Left forelimb (tissue), 1 donor: ENCODE measurements at places on chromosomes 7 and 10.
A peak's percentile ranks its signal among the peaks of the same experiment; 100 is the strongest.

GRCh38 chr10:129847741-129848483 lies 116.2 kb downstream of the EBF3 start:
- DNase-seq = peak; percentile 28

- DNase-seq = no peak
These were observed 88.6 kb upstream of the PPP1R3A start for GRCh38 chr7:114007386-114007785.

GRCh38 chr7:859359-860030 lies 16.9 kb upstream of the GET4 start:
- DNase-seq = no peak

GRCh38 chr10:71260622-71261325 lies 48.4 kb downstream of the UNC5B start:
- no peak for DNase-seq

GRCh38 chr7:39623732-39624441 lies 515 bp downstream of the RALA start:
- DNase-seq = no peak

GRCh38 chr7:148325208-148325607 lies 265.4 kb upstream of the C7orf33 start:
- no peak for DNase-seq

- peak; percentile 57 for DNase-seq
These were observed 45.4 kb upstream of the GRM3 start for GRCh38 chr7:86598311-86598710.

DNA sequence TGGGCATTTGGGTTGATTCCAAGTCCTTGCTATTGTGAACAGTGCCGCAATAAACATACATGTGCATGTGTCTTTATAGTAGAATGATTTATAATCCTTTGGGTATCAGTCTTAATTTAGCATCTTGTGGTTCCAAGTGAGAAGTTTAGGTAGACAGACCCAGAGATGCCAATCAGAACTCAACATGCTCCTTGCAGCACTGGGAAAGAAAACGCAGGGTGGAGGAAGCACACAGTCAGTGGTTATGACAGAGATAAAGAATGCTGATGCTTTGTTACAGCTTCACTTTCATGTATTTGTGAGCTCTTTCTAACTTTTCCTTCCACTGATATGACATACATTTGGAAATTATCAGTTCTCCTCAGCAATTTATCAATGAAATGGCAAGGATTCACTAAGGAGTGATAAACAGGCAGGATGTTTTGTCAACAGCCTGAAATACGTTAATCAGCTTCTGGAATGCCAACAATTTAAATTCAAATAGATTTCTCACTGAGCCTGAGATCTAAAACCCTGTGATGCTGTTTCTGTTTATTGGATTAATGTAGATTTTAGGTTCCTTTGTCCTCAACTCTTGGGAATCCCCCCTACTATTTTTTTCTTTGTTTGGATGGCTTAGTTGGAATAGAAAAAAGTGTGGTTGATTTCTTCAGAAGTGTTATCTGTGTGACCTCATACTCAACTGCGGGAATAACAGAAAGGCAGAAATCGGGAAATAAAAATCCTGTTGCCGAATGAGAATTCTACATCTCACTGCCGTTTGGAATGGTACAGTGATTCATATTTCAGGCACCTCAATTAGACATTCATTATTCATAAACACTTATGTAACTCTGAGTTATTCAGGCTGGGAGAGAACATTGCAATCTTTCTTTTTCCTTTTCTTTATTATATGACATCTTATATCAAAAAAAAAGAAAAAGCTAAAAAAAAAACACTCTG lies 675.0 kb downstream of the CNTNAP2 start:
- no peak for DNase-seq

- DNase-seq = no peak
These were observed 89.4 kb upstream of the DUSP5 start for GRCh38 chr10:110408203-110408871.

- no peak for DNase-seq
These were observed 231.8 kb downstream of the ADAM12 start for GRCh38 chr10:126156503-126156902.

- no peak for DNase-seq
These were observed 301.6 kb upstream of the HPS1 start for GRCh38 chr10:98748298-98748697.

- no peak for DNase-seq
These were observed 322.6 kb downstream of the GRID1 start for GRCh38 chr10:86044029-86044428.

DNA sequence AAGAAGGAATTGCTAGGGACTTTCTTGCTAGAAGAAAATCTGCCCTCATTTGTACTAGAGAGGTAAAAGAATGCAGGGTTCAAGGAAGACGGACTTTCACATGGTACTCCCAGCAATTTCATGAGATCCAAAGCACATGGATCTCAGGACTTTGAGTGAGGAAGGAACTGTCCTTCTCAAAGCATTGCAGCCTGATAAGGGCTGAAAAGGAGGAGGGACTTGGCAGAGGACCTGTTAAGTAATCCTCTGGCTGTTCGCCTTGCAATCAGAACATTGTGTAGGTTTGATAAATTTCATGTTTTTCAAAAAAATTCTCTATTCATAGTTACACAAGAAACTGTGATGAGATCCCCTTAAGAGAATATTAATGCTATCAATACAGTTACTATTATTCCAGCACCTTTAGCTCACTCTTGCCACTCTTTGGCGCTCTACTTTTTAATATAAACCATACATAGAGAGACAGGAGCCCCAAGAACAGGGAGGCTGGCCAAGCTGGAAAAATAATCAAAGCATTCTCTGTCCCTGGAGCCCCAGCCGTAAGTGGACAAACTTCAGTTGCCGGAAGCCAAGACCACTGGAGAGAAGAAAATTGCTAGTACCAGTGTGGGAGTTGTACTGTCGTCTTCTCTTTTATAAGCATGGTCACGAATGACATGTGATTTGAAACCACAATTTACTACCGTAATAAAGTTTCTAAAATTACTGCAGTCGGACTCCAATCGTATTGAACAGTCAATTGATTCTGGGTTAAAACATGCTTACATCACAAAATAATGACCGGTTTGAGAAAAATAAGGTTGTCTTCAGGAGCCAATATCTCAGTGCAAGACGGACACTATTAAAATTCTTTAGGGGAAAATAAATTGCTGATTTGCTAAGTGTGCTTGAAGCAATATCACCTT lies 424.4 kb downstream of the SDK1 start:
- DNase-seq = no peak

GRCh38 chr7:80830584-80831285 lies 88.1 kb downstream of the SEMA3C start:
- no peak for DNase-seq

DNA sequence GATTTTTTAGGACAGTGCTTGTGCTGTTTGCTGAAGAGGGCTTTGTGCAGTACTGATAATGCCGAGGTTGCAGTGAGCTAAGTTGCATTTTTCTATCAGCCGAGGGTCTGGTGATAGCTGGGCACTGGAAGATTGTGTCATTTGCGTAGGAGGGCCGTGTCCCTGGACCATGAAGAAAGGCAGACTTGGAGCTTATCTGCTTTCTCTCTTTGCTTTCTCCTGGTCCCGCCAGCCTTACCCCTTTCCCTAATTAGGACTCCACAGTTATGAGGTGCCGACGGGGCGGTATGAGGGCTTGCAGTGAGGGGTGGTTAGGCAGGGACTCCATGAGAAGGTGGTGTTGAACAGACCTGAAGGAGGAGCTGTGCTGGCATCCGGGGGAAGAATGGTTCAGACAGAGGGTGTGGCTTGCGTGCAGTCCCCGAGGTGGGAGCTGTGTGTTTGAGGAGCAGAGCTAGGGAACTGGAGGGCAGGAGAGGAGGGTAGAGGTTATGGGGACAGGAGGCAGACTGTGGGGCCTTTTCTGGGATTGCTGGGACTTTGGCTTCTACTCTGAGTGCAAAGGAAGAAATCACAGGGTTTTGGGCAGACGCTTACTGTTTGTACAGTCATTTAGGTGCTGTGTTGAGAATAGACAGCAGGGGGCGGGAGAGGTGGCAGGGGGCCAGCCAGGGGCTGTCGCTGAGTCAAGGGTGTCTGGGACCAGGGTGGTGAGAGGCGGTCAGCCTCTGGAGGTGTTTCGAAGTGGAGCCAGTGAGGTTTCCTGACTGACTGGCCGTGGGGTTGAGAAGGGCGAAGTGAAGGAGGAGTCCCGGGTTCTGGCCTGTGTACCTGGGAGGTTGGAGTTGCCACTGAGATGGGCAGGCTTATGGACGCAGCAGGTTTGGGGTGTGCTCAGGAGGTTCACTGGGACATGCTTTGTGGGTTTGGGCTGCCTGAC lies 43.4 kb downstream of the PRF1 start:
- DNase-seq = peak; percentile 85

DNA sequence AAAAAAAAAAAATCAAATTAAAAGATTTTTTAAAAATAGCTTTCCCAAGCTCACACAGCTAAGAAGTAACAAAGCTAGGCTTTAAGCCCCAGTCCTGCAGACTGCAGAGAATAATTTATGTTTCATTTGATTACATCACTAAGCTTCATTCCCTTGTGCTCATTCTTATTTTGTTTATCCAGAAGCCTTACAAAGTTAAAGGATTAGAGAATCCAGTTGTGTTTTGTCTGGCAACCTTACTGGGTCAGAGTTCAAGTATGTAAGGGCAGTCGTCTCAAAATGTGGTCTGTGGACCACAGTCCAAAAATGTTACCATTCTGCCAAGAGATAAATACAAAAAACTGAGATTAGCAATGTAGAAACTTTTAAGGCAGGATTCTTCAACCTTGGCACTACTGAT lies 32.1 kb upstream of the EZH2 start:
- no peak for DNase-seq

GRCh38 chr10:75398692-75399460 lies 2.7 kb downstream of the ZNF503 start:
- DNase-seq = no peak

GRCh38 chr10:109978481-109978880 lies 29.3 kb upstream of the ADD3 start:
- no peak for DNase-seq

DNA sequence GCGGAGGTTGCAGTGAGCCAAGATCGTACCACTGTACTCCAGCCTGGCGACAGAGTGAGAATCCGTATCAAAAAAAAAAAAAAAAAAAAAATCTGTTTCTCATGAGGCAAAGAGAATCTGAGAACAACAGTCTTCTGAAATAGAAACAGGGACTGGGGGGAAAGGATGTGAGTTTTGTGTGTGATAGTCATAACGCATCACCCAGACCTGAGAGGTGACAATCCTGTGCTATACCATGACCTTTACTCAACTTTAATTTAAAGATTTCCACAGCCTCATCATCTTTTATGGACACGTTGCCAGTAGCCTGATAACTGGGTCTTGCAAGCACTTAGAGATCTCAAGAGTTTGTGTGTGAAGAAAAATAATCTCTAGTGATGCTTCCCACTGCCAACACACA lies 2.3 kb downstream of the ATXN7L1 start:
- no peak for DNase-seq

DNA sequence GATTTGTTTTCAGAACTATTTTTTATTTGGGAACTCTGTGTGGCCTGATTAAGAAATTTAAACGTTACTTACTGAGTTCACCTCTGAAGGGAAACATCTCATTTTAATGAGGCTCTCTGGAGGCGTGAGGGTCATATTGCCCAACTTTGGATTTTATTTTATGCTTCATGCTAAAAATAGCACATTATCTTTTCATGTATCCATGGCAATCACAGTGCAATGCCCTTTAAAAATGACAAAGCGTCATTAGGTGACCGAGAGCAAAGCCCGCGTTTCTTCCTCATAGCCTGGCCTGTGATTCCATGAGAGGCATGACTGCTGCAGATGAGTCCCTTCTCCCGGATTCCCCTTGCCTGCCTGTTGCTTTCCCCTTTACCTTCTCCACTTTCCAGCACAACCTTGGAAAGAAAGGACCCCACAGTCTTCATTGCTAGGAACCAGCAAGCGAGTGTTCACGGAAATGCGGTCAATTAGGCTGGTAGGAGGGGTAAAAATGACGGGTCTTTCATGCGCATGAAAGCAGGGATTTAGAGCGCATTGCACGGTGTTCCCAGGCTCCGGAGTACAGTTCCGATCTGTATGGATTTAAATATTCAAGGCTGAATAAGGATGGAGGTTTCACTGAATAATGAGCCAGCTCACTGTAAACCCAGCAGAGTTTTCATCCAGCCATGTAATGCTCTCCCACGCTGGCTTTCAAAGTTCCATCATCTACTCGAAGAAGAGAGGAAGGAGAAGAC lies 98.2 kb upstream of the PITRM1 start:
- DNase-seq = no peak

GRCh38 chr10:50529660-50530059 lies 94.1 kb downstream of the SGMS1 start:
- DNase-seq = no peak

- no peak for DNase-seq
These were observed 312.8 kb upstream of the ZMIZ1 start for GRCh38 chr10:78755877-78756455.

GRCh38 chr10:25959540-25960232 lies 25.7 kb downstream of the MYO3A start:
- no peak for DNase-seq

GRCh38 chr10:131802156-131802915 lies 98.5 kb upstream of the PPP2R2D start:
- DNase-seq = peak; percentile 11

DNA sequence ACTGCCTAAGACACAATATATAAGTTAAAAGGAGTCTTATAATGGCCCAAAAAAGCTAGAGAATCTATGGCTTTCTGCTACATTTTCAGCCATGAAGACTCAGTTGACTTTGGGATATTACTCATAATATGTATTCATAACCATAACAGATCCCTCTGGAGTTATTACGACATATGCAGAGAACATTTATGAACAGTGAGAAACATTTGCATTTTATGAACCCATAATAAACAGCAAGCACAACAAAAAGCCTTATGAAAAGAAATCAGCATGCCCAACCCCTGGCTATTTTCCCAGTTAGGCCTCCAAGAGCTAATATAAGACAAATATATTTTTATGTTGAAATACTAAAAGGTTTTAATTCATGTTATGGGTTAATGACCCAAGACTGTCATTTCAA lies 52.4 kb downstream of the ARMH3 start:
- DNase-seq = no peak

DNA sequence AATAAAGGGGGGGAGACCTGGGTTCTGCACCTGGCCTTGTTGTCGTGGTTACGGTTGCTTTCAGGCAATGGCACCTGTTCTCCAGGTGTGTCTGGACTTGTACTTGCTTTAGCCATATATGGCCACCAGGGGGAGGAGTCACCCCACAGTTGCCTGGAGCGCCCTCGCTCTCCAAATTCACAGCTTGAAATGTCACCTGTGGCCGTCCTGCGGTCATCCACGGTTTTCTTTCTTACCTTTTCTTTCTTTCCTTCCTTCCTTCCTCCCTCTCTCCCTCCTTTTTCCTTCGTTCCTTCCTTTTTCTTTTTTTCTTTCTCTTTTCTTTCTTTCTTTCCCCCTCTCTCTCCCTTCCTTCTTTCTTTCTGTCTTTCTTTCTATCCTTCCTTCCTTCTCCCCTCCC lies 157.2 kb upstream of the ZNF92 start:
- DNase-seq = no peak

- no peak for DNase-seq
These were observed 138.7 kb upstream of the CELF2 start for GRCh38 chr10:10878963-10879362.

DNA sequence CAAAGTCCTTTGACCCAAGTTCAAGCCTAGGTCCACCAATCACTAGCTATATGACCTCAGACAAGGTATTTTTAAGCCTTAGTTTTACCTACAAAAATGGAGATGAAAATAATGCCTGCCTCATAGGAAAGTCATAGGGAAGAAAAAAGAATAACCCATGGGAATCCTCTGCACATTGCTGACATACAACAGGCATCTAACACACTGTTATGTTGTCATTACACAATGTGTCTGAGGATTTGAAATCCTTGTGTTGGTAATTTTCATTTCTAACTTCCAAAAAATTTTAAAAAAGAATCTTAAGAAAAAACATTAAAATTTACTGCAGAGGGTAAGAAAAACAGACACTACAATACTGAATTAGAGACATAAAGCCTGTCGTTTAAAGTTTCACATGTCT lies 5.7 kb downstream of the ANK3 start:
- DNase-seq = no peak
